HAP-1 (cell line): ENCODE measurements at places on chromosomes 1 and 21.

- DNase-seq: no peak
These were observed 33.6 kb upstream of the GNG5 start for GRCh38 chr1:84539972-84540371.

GRCh38 chr1:225866981-225867380 is 15.2 kb downstream of the TMEM63A start:
- no peak for DNase-seq

DNA sequence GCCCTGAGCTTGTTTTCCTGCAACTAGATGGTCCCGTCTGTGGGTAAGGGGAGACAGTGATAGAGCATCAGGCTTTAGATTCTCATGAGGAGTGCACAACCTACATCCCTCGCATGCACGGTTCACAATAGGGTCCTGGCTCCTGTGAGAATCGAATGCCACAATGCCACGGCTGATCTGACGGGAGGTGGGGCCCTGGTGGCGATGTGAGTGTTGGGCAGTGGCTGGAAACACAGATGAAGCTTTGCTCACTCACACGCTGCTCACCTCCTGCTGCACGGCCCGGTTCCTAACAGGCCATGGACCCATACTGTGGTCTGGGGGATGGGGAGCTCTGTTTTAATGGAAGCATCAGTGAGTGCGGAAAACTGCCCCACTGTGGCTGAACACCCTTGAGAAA is 35.8 kb upstream of the TTC34 start:
- DNase-seq: no peak

GRCh38 chr1:14897997-14898645 is 255.4 kb upstream of the TMEM51 start:
- no peak for DNase-seq

DNA sequence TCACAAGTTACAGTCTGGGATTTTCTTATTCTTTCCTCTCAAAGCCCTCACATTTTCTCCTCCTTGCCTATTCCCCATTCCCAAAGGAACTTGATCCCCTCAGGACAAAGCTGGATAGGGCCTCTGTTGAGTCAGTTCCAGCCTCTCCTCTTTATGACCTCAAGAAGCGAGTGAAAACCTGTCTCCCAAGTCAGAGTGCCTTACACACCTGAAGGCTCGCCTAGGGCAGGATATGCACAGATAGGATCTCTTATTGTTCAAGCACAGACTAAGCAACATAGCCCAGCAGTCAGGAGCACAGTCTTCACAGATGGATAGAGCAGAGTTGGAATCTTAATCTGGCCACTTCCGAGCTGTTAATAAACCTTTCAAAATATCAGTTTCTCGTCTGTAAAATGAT is 60.8 kb upstream of the PRRC2C start:
- DNase-seq: no peak

- no peak for DNase-seq
These were observed 62.8 kb downstream of the PKN2 start for GRCh38 chr1:88746916-88747315.

DNA sequence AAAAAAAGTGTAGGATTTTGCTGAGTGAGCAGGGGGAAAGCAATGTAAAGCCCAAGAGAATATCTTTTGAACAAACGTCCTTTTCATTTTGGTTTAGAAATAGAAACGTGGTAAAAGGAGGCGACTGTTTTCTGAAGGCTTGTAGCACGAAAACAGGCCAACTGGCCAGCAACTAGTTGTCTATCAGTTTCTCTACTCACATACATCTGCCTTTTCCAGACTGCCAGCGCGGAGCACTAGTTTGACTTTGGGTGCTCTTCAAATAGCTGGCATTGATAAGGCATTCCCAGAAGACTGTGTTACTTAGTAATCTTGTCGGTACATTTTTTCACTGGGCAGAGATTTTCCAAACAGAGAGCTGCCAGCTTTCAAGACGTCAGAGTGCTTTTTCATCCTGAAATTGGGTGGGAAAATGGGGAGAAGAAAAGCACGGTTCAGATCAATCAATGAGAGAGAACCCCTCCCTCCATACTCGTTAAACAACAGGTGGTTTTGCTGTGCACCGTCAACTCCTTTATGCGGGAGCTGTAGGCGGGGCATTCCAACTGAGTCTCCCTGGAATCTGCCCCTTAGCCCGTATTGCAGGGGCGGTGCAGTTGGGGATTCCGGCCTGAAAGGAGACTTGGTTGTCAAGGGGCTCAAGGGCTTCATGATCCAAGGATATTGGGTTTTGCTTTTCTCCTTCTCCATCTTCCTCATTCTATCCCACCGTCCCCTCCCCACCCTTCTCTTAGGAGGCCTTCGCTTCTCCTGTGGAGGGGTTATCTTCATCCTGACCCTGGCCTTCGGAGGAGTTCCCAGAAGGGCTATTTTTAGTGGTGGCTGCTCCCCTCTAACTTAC is 884 bp upstream of the LRRC8C start:
- peak; percentile 35 for DNase-seq

- no peak for DNase-seq
These were observed 29.9 kb upstream of the PKP1 start for GRCh38 chr1:201253411-201253810.

- DNase-seq: no peak
These were observed 1.0 kb upstream of the F11R start for GRCh38 chr1:161021970-161022353.

- no peak for DNase-seq
These were observed 88.3 kb upstream of the ARHGAP29 start for GRCh38 chr1:94325377-94326302.

GRCh38 chr1:6172549-6172948 is 7.6 kb downstream of the CHD5 start:
- DNase-seq: no peak

- DNase-seq: no peak
These were observed at the start of gene MAP3K7CL for GRCh38 chr21:29130270-29130969. MAP3K7CL (plus strand) TSS chr21:29130644; CDS start chr21:29133345, 2,701 bp downstream.

DNA sequence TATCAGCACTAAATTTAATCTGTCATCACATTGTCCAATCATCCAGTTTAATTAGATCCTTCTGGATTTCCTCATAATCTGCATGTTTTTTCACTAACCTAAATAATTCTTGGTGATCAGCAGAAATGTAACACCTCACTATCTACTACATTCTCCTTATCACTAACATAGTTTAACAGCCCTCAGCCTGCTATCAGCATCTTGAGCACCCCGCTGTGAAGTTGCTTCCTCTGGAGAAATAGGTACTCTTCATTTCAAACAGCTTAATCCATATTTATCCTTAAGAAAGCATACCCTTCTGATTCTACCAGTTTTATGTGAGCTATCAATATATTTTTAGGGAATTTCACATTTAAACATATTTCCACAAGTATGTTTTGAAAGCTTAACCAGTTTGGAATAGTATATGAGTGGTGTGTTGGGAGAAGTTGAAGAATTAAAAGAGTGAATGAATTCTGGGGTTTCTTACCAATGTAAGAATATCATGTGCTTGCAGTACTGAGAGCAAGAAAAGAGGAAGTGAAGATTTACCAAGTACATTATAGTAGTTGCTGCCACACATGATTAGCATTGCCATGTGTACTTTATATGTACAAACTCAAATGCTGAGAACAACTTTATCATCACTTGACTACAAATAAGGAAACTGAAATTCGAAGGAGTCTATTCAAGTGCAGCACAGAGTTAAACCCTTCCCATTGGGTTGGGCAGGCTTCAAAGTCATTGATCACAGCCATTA is 771.1 kb upstream of the ADGRL4 start:
- no peak for DNase-seq

DNA sequence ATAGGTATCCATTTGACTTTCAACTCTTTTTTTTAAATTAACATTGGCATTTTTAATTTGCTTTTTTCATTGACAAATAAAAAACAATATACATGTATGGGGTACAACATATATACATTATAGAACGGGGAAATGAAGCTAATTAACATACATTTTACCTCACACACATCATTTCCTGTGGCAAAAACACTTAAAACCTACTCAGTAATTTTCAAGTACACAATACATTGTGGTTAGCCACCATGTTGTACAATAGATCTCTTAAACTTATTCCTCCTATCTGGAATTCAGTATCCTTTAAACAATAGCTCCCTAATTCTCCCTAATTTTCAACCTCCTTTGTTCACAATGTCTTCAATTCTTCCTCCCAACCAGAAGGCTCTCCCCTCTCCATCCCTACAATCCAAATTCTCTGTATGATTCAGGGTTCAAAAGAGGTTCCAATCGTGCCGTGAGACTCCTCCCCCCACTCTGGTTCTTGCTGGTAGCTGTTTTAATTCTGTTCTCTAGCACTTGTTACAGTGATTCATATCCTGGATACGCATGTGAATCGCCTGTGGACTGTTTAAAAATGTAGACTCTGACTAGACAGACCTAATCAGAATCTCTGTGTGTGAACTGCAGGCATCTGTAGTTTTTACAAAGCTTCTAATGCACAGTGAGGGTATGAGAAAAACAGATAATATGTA is 87.6 kb upstream of the DUSP10 start:
- no peak for DNase-seq

- DNase-seq: no peak
These were observed 154.6 kb downstream of the PLA2G4A start for GRCh38 chr1:186983327-186983726.

- DNase-seq: no peak
These were observed 70.9 kb upstream of the ACOT11 start for GRCh38 chr1:54477153-54477561.

DNA sequence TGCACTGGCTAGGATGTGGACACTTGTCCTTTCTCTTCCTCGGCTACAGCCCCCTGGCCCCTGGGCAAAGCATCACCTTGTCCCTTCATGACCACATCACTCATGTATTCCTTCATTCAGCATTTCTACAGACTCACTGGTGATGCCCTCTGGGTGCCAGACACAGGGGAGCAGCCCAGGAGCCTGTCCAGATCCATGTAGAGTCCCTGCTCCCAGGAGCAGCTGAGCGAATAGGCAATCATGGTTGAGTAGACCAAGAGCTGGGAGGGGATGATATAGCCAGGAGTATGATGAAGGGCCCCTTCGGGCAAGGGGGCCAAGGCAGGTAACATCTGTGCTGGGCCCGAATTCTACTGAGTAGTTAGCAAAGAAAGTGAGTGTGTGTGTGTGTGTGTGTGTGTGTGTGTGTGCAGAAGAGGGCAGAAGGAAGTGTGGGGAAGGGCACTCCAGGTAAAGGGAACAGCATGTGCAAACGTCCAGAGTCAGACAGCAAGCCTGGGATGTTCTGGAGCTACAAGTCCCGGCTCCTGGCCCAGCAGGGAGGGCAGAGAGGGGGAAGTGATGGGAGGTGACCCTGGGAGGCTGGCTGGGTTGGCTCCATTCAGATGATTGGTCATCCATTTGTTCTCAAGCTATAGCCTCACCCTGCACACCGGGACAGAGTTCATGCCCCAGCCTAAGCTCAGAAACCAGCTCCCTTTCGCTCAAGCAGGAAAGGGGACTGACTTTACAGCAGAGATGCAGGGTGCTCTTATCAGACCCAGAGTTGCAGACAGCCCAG is 21.0 kb upstream of the PIK3CD start:
- no peak for DNase-seq
